ENCODE measurements at places on chromosomes 4 and X.

DNA sequence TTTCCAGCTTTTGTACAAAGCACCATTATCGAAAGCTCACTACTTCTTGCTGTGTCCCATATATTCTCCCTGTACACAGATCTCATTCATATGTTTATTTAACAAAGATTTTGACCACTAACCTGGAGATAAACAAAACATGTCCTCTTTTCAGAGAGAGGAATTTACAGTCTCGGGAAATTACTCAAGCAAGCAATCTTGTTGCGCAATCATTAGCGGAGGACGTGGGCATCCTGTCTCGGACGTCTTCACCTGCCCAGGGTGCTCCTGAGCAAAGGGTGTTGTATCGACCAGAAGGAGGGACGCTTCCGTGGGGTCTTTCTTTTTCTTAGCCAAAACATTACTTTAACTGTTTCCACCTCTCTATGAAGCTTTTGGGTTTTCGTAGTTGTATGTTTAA is 66.5 kb upstream of the CLCN4 start:
- no peak for DNase-seq

DNA sequence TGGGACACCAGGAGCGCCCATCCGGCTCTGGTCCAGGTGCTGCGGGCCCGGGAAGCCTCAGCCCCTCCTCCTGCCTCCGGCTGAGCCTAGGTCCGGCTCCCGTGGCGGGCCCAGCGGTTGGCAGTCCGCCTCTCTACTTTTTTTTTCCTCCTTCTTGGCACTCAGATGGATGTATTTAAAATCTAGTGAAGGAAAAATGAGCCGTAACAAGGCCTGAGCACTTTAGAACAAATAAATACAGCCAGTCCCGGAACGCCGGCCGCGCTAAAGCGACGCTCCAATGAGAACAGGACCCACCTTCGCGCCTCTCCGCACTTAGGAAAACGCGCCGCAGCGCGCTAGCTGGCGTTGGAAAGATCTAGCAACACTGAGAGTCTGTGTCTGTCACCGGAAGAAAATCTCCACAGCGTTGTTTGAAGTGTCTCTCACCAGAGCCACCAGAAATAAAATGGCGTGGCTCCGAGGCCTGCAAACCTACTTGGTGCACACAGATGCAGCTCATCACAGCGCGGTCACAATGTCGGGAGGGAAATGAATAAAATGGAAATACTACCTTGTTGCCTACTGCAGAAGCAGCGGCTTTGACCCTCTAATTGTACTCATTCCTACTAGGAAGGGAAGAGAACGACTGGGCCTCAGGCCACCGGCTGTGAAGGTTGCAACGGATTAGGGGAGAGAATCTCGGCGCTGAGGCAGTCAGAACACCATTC is 4.7 kb downstream of the NEUROG2 start:
- DNase-seq: peak; percentile 27

DNA sequence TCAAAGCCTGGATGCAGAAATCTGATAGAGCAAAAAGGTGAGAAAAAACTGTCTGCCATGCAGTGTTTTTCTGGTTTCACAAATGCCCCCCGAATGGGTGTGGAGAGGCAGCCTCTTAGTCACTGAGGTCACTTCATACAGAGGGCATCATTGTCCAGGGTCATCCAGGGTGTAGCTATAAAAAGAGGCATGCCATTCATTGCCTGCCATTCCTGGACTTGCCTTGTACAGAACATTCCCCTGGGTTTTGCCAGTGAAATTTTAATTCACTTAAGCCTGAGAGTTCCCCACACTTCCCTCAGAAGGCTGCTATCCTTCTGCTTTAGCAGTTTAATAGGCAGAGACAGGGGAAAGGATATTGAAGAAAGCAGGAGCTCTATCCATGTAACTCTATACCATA is 230.3 kb downstream of the UNC5C start:
- no peak for DNase-seq

GRCh38 chr4:173539986-173540385 is 10.0 kb upstream of the HAND2 start:
- no peak for DNase-seq

GRCh38 chrX:145190801-145191389 is 56.4 kb upstream of the SPANXN1 start:
- peak; percentile 17 for DNase-seq

GRCh38 chrX:1601768-1602085 is 10.3 kb downstream of the AKAP17A start:
- DNase-seq: no peak

DNA sequence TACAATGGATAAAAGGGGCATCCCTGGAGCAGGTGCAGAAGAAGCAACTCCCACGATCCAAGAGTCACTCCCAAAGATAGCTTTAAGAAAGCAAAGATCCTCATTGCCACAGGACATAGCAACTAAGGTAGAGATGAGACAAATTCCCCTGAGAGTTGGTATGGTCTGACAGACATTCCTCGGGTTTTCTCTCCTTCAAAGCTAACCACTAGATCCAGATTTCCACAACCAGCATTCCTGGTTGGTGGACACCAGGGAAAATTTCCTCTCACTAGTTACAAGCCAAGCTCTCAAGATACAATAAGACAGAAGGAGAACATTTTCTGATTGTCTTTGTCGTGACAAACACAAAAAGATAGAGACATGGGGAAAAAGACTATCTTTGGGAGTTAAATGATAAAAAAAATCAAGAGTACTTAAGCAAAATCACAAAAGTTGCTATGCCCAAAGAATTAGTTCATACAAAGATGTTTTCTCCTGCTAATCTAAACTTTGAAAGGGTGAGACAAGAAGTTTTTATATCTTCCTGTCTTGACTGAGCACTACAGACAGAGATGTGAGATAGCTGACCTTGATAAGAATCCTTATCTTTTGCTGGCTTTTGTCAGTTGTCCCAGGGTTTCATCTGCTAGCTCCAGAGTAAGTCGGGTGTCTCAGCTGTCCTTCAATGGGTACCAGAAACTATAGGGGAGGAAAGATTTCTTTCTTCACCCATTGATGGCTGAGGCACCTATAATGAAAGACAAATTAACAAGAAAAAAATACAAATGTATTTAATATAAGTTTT is 200.5 kb downstream of the CENPC start:
- DNase-seq: no peak

DNA sequence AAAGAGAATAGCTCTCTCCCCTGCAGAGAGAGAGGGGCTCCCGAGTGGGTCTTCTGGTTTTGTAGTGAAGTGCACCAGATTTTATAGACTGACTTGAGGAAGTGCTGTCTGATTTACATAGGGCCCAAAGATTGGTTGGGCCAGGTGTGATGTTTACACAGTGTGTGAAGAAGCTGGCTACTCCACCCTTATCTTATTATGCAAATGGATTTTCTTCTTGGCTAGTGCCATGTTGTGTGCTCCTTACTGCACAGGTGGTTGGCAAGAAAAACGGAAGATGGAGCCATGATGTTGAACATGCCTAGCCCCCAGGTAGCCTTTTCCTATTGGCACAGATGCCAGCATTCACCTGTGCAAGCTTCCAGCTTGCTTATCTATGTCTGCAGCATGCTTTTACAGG is 112.4 kb upstream of the ARHGAP24 start:
- DNase-seq: no peak

GRCh38 chrX:626745-627509 is 3.7 kb upstream of the SHOX start:
- peak; percentile 50 for DNase-seq

DNA sequence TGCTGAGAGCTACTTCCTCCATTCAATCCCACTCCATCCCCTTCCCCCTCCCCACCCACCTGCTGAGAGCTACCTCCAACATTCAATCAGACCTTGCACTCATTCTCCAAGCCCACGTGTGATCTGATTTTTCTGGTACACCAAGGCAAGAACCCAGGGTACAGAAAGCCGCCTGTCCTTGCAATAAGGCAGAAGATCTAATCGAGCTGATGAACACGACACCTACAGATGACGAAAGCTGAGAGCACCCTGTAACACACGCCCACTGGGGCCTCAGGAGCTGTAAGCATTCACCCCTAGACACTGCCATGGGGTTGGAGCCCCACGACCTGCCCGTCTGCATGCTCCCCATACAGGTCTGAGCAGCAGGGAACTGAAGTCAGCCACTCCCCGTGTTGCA is 58.3 kb downstream of the TRIML1 start:
- DNase-seq: no peak

DNA sequence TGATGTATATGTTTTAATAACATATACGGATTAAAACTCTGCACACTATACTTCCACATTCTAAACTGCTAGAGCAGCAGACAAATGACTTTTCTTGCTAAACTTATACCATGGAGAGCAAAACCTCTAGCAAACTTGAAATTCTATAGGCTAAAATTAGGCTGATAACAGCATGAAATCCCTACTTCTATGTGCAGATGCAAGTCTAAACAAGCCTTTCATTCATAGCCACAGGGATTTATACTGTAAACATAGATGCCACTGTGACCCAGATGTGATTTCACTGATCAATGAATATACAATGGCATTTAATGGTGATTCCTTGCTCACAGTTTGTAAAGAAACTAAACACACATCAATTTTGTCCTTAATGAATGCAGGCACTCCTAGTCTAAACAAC is 151.0 kb downstream of the ANTXR2 start:
- DNase-seq: no peak

DNA sequence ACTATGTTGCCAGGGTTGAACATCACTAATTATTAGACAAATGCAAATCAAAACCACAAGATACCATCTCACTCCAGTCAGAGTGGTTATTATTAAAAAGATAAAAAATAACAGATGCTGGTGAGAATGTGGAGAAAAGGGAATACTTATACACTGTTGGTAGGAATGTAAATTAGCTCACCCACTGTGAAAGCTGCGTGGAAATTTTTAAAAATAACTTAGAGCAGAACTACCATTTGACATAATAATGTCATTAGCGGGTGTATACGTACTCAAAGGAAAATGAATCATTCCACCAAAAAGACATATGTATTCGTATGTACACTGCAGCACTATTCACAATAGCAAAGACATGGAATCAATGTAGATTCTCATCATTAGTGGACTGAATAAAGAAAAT is 48.6 kb upstream of the UGT2A1 start:
- no peak for DNase-seq

DNA sequence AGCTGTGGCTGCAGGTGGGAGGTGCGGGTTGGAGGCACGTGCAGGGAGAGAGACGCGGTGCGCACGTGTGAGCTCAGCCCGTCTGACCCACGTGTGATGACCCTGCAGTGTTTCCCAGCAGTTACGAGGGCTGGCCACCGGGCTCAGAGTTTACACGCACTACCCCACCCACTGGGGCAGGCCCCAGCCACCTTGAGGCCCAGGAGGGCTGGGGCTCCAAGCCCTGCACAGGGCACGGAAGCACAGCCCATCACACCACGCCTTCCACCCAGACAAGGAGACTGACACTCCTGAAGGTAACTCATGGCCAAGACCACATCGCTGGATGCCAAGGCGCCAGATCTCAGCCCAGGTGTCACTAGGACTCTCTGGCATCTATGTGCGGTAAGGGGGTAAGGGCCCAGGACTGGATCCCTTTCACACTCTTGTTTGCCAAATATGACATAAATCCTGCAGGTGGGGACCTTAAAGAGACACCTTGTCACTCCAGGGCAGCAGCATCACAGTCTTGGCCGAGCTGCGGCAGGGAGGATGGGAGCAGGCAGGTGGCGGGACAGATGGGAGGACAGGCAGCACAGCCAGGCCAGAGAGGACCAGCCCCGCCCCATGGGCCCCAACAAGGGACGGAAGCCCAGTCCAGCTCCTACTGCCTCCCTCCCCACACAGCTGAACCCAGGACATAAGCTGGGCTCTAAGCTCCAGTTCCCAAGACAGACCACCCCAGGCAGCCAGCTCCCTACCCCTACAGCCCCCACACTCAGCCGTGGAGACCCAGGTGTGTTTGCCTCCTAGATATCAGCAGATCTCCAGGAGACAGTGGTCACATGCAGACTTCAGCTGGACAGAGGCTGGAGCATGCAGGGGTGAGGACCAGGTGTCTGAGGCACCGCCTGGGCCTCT is 56.8 kb downstream of the ZFYVE28 start:
- DNase-seq: peak; percentile 56

DNA sequence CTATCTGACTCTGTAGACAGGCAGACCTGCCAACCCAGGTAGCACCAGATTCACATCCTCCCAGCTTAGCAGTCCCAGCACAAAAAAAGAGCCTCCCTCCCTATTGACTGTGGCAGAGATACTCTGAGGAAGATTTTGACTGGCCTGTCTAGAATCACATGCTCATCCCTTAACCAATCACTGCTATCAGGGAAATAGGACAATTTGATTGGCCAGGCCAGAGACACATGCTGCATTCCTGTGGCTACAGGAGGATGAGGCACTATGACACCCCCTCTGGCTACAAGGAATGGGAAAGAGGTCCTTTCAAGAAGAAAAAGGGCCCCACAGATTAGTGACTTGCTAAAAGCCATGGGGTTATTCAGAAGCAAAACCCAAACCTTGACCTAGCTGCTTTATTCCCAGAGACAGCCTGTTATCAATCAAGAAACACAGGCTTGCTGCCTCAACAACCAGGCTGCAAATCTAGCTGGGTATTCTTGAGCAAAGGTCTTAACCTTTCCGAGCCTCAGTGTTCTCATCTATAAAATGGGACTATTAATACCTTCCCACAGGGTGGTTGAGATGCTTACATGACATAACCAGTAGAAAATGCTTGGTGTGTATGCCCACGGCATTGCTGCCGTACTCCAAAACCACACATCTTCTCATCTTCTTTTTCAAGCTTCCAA is 147.6 kb downstream of the BCOR start:
- no peak for DNase-seq

- peak; percentile 98 for DNase-seq
Observed at GRCh38 chr4:143335979-143336780, 496 bp upstream of the GAB1 start.

DNA sequence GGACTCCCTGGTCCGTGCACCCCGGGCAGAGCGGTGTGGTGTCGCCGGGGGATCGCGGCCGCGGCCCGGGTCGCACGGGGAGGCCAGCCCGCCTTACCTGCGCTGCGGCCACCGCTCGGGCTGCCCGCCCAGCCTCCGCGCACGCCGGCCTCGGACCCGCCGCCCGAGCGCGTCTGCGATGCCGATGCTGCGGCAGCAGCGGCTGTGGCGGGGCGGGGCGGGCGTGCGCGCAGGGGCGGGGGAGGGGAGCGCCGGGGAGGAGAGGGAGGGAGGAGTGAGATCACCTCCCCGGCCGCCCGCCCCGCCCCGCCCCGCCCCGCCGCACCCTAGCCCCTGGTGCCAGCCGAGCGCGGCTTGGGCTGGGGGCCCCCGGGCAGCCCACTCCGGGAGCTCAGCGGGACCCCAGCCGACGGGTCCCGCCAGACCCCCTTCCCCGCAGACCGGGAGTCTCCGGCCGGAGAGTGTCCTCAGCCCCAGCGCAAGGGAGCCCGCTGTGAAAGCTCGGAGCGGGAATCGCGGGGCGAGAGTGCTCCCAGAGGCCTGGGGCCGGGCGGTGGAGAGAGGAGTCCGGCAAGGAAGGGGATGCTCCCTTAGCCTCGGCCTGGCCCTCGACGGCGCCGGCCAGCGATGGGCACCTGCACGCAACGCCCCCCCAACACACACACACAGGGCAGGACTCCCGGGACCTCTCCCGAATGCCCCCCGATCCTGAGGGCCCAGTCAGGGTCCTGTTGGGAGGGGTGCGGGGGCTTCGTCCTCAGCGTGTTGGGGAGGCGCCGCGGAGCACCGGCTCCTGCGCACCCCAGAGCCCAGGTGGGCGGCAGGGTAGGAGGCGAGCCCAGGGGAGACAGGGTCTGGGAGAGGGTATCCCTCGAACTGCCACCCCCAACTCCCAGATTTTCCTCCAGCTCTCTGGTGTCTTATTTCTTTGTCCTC is at the start of gene L1CAM:
Gene L1CAM (minus strand): TSS at position 206 of the 936 bp plus-strand sequence. CDS start 10,337 bp downstream, outside the sequence.
- no peak for DNase-seq

Measured in muscle of leg (tissue), 16 donors.